ENCODE measurements at places on chromosomes 5 and 9.

DNA sequence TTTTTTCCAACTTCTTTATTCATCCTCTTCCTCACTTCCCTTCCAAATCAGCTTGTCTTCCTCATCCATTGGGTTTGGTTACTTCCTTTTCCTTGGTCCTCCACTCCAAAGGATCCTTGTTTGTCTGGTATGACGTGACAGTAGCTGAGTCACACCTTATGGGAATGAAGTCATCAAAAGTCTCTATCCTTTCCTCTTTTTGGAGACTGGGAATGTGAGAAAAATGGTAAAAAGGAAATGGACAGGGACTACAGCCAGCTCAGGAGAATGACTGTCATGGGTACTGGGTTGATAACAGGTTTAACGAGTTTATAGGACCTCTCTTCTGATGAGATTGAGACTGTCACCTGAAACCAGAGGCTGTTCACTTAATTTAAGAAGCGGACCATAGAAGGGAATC lies 76.2 kb upstream of the MYO10 start:
- no peak for DNase-seq

DNA sequence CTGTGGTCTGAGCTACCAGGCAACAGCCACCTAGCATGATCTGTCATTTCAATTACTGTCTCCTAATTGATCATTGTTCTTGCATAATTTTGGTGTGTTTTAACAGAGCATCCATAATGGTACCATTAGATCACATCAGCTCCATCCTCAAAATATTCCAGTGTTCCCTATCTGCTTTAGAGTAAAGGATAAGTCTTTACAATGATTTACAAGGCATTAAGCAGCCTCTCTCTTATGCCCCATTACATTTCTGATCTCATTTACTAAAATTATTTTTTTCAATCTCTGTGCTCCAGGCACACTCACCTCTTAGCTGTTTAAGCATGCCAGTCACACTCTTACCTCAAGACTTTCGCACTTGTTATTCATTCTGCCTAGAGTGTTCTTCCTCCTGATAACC lies 389.9 kb upstream of the PTPRD start:
- DNase-seq, result no peak

DNA sequence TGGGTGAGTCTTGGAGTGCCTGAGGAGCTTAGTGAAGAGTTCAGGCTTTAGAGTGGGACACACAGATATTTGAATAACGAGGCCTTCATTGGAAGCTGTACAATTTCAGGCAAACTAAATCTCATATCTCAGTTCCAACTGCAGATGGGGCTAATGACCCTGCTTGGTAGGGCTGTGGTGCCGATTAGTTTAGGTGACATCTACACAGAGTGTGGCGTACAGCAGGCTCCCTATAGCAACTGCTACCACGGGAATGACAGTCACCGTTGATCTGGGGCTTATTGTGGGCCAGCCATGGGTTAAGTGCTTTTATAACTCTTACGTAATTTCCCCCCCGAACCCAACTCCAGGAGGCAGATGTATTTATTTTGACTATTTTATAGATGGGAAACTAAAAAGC lies 70.8 kb downstream of the FAT2 start:
- DNase-seq, result no peak

DNA sequence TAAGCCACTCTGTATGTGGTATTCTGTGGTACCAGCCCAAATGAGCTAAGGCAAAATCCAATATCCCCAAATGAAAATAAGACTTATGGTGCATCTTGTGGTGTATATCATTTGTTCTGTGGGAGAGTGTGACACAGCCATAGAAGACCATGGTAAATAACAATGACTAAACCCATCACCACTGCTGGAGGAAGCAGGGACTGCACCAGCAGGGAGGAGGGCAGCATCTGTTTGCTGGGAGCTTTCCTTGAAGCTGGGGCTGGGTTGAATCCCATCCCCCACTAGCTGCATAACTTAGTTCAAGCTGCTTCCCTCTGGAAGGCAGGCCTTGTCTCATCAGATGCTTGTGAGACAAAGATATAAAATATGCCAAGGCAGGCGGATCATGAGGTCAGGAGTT lies 14.2 kb downstream of the GADD45G start:
- no peak for DNase-seq

DNA sequence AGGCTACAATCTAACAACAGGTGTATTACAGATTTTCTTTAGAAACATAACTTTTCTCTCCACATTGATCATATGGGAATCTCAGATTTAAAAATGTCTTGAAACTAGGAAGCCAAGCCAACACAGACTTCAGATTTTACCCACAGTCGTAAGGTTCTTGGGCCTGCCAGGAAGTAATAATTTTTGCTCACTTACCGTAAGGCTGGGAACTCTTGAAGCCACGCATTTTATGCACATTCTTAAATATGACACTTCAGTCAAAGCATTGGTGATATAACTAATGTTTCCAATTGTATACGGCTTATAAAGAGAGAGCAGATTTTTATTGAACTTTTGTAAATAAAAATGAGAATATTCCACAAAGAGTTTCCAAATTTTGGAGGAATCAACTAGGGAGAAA lies 328.9 kb upstream of the TRPC7 start:
- DNase-seq, result no peak

DNA sequence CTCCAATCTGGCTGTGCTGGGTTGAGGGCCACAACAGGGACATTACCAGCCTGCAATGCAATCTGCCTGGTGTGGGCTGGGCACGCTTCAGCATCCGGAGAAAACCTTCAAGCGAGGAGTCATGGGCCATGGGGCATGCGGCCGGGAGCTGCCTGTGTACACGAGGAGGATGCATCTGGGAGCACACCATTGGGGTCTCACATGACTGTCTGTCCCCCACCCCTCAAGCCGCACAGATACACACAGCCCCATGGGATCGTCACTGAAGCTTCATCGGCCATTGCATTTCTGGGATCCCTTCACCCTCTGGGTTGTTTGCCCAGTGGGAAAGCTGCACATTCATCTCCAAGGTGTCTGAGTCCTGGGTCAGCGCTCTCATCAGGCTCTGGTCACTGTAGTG lies 9.9 kb downstream of the LCN1 start:
- no peak for DNase-seq

DNA sequence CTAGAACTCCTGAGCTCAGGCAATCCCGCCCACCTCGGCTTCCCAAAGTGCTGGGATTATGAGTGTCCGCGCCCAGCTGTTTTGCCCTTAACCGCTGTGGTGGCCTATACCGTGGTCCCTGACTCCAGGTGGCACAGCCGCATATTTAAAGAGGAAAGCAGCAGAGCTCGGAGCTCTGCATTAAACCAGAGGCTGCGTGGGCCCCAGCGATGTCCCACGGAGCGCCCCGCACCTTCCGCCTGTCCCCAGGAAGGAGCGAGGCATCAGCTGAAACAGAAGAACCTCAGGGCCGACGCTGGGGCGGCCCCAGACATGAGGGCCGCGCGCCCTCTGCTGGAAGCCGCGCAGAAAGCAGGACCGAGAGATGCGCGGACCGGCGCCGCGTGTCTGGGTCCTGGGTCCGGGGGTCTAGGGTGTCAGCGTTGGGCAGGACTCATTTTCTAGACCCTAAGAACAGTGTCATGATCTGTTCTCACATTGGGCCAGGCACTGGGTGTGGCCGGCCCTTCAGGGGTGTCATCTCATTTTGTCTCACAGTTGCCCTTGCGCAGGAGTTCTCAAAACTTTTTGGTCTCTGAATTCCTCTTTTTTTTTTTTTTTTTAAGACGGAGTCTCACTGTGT lies 37.7 kb downstream of the LAMC3 start:
- peak; percentile 50 for DNase-seq

DNA sequence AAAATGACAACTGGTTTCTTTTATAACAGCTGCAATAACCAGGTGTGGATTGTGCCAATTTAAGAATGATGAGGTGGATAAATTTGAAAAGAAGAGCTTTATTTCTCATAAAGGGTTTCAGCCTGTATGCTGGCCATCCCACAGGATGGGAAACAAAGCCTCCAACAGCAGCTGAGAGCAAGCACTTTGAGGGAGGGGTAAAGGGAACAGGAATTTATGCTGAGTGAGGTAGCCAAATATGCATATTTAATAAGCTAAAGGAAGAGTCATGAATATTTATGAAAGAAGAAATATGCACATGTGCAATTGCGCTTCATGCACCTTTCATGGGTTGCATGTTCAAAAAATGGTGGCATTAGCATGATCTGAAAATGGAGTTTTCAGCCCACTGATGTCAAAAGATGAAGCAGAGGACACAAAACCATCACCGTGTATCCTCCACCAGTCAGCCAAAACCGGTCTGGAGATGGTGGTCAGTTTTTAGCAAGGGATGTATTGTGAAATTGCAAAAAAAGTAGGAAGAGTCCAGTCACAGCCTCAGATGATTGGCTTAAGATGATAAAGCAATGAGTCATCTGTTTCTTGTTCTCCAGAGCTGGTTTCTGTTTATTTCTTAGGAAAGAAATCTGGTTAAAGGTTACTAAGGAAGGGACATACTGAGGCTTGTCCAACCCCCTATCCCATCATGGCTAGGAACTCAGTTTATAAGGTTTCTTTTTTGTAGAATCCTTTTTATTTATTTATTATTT lies 47.9 kb downstream of the DEPDC1B start:
- no peak for DNase-seq

- DNase-seq, result peak; percentile 2
Measured at GRCh38 chr5:39376293-39376714, 12.0 kb upstream of the C9 start.

GRCh38 chr5:158938200-158938599 lies 161.5 kb downstream of the EBF1 start:
- DNase-seq, result no peak

- no peak for DNase-seq
Measured at GRCh38 chr5:117638581-117638980, 1064.0 kb upstream of the SEMA6A start.

DNA sequence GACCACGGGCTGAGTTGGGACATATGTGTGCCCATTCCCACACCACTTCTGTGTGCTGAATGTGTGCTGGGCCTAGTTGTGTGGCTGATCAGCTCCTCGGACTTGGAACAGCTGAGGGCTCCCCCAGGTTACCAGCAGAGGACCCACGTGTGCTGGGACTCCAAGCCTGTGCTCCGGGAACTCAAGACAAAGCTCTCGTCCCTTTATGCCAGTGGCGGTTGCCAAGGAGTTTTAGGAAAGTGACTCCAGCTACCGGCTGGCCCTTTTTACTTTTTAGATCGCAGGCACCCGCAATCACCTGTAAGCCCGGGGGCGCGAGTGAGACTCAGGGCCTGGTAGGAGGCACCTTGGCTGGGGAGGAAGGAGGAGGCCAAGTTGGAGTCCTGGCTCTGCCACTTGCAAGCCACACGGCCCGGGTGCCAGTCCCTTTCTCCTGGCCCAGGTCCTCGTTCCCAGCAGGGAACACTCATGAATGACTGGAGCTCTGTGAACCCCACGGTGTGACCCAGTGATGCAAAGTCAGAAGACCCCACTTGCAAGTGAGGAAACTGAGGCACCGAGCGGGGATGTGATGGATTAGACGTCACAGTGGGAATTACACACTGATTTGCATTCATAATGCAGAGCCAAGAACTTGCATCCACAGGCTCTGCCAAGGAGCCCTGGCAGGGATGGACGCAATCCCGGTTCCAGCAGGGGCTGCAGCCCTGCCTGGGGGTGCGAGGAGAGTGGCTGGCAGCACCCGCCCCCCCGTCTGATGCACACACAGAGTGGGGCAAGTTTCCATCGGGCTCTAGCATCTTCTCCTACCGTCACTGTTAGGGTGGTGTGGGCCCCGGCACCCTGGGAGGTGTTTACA lies 26.9 kb downstream of the CRB2 start:
- DNase-seq, result no peak
